ENCODE measurements at places on chromosomes 6 and 20.

DNA sequence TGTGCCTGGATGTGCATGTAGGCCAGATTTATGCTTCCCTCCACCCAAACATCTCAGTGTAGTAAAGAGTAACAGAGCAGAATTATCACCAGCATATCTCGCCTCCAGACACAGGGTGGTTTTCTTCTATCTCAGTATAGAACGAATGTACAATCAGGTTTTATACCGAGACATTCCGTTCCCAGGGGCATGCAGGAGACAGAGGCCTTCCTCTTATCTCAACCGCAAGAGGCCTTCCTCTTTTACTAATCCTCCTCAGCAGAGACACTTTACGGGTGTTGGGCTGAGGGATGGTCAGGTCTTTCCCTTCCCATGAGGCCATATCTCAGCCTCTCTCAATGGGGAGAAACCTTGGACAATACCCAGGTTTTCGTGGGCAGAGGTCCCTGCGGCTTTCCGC, 36.4 kb upstream of the MC3R start:
- no peak for DNase-seq

- DNase-seq = no peak
Measured at GRCh38 chr6:126020305-126021050, 34.1 kb downstream of the TRMT11 start.

- DNase-seq = no peak
Measured at GRCh38 chr6:9121549-9121948, 686.2 kb upstream of the SLC35B3 start.

GRCh38 chr6:89162047-89162371, 16.2 kb downstream of the PM20D2 start:
- no peak for DNase-seq

- no peak for DNase-seq
Measured at GRCh38 chr6:30727920-30728553, 7.9 kb downstream of the TUBB start.

GRCh38 chr20:41609474-41609873, 8.7 kb downstream of the CHD6 start:
- no peak for DNase-seq

- no peak for DNase-seq
Measured at GRCh38 chr20:37510226-37510625, 10.8 kb upstream of the NNAT start.

Data from activated T-helper 1 cell treated with anti-CD3 and anti-CD28 coated beads, Interleukin-2, amount 50 U/mL, for 16 hours (primary cell).